Stimulated activated CD8-positive, alpha-beta memory T cell treated with anti-CD3 and anti-CD28 coated beads, Interleukin-4, amount 100 ng/mL, for 1 hour (primary cell): ENCODE measurements at places on chromosomes 2 and 18.

- DNase-seq = no peak
Measured at GRCh38 chr2:171342067-171342413, 91.8 kb downstream of the METTL8 start.

- no peak for DNase-seq
Measured at GRCh38 chr2:229210641-229211040, 60.4 kb downstream of the PID1 start.

- no peak for DNase-seq
Measured at GRCh38 chr2:218281449-218281848, 10.9 kb downstream of the TMBIM1 start.

- no peak for DNase-seq
Measured at GRCh38 chr2:120477831-120478481, 132.0 kb downstream of the INHBB start.

DNA sequence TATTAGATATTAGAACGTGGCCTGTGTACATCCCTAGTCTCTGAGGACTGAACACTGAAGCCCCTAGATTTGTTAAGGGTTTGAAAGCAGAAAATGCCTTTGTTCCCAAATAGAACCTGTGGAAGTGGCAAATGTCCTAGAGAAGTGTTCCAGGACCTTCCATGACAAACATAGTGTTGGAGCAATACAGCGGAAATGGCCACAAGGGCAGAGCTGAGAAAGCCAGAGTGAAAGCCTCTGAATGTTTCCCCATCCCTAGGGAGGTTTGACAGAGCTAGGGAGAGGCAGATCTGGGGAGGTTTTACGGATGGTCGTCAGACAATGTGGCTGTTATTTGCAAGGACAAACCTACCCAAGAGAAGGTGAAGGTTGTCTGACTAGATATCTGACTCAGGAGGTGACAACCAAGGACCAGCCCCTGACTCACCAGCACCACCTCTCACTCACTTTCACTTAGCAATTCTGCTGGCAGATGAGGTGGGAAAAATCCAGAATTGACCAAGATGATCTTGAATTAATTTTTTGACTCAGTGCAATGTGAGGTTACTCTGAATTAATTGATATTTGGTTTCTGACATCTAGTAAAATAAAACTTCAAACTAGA is 24.1 kb downstream of the RBM43 start:
- no peak for DNase-seq

DNA sequence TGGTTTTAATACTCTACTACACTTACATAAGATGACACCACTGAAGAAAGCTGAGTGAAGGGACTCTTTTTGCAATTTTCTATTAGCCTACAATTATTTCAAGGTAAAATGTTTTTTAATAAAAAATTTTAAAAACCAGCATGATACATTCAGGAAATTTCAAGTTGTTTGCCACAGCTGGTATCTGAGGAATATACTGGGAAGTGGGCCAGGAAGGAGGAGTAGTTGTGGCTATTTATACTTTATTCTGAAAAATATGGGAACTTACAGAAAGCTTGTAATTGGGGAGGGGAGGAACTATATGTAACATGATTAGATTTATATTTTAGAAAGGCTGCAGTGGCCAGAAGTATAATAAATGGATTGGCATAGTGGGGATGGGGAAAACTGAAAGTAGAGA is 40.8 kb downstream of the WDR35 start:
- no peak for DNase-seq

DNA sequence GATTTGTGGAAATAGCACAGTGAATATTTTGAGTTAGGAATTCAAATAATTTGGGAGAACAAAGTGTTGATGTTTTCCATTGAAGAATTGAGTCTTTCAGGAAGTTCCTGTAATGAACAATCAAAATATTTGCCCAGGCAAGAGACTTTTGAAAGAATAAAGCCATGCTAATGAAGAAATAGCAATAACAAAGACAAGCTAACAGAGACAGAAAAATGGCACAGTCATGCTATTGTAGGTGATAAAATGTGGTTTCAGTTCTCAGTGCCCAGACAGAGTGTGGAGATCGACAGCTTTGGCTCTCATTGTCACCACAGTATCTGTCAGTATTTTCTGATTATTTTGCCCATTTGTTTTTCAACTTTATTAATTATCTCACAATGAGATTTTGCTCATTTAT is 490.8 kb upstream of the PIK3C3 start:
- DNase-seq = no peak

DNA sequence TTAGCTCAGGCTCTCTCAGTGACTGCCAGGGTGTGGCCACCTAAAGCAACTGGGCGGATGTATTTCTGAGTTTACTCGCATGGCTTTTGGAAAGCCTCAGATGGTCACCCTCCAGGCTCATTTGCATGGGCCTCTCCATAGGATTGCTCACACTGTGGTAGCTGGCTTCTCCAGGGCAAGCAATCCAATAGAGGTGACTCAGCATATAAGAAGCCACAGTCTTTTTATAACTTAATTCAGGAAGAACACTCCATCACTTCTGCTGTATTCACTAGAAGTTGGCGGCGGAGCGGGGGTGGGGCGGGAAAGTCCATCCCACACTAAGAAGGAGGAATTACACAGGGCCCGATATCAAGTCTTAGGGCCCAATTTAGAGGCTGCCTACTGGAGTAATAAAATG is 3.6 kb upstream of the DOK6 start:
- DNase-seq = no peak

GRCh38 chr2:236525411-236525997 is 44.1 kb upstream of the ACKR3 start:
- no peak for DNase-seq

- no peak for DNase-seq
Measured at GRCh38 chr18:70046796-70047195, 99.1 kb upstream of the CD226 start.

DNA sequence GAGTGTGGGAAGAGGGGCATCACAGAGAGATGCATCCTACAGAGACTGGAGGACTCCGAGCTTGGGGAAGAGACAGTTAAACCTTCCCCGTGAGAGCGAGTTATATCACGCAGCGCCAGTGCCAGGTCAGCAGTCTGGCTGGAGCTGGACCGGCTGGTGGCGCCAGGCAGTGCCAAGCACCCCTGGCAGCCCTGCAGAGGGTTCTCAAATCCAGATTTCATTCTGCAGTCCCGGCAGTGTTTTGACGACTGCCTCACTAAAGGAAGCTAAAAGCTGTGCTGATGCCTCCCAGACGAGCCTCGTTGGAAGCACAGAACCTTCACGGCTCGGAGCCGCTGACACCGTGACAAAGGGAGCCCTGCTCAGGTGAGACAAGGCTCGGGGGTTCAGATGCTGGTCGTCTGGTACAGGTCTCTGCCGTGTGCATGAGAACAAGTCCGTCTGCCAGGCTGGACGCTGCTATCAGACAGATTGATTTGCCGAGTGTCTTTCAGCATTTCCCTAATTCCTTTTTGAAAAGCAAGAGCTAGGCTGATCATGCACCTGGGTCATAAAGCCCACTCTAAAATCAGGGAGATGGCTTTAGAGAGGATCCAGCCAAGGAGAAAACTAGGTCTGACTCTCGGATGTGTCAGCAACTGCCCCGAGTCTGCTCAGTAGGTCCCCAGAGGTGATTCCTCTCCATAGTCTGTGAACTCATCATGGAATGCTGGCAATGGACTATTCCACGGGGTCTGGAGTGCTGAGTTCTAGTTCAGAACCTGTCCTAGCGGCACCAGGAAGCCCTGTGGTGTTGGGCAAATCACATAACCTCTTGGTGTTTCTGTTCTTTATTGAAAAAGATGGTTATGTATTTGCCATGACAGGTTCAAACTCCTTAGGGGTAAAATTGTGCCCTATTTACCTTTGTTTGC is 240.6 kb downstream of the SOX11 start:
- no peak for DNase-seq

- no peak for DNase-seq
Measured at GRCh38 chr2:75707901-75708300, 2.8 kb downstream of the GCFC2 start.

DNA sequence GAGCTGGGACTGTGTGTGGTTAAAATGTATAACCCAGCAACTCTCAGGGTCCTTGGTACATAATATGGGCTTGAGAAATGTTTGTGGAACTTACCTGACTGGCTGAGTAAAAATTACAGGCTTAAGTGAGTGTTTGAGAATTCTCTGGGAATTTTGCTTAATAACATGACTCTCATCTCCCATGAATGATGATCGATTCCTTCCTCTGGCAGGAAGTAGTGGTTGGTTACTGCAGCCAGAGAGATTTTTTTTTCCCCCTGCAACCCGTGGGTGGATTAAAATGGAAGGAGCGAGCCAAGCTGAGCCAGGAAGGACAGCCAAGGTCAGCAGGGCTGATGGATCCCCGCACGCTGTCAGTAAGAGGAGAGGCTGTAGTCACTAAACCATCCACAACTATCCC is 40.6 kb upstream of the RFX8 start:
- no peak for DNase-seq

DNA sequence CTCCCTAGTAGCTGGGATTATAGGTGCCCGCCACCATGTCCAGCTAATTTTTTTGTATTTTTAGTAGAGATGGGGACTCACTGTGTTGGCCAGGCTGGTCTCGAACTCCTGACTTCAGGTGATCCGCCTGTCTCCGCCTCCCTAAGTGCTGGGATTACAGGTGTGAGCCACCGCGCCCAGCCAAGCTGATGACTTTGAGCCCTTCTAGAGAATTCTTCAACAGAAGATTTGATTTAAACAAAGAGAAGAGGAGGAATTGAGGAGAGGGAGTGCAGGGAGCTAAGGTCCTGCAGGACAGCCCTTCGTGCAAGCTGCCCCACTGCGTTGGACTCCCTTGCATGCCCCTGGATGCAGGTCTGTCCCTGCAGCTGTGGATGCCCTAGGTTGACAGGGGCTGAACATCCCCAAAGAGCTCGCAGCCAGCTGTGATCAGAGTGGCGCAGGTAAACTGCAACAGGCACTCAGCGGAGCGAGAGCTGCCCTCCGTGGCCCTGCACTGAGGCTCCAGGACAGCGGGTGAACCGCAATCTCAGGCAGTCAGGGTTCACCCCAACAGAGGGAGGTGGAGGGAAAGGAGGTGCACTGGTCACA is 13.7 kb downstream of the ADRA2B start:
- no peak for DNase-seq

GRCh38 chr18:48098007-48098406 is 167.5 kb upstream of the SMAD2 start:
- no peak for DNase-seq

GRCh38 chr18:58624011-58624410 is 4.9 kb downstream of the ALPK2 start:
- DNase-seq = no peak

GRCh38 chr2:55351672-55352071 is 68.0 kb downstream of the CCDC88A start:
- DNase-seq = no peak
